Astrocyte (in vitro differentiated cells and primary cell): ENCODE measurements at places on chromosomes 13 and 19.

DNA sequence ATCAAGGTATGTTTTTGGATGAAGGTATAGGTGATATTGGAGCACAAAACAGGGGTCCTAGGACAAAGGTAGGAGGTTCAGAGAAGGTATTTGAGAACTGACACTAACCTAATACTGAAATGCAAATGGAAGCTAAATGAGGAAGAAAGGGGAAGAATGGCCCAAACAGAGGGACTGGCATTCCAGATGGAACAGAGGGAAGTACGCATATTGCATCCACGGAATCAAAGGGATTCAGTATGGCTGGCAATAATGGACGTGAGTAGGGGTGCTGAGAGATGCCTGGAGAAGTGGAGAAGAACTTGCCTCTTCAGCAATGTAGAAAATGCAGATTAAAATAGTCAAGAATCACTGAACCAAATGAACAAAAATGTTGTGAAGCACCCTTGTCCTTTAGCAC lies 283.5 kb upstream of the DACH1 start:
- DNase-seq: no peak

- DNase-seq: no peak
Observed at GRCh38 chr13:97348569-97349100, 85.3 kb upstream of the RAP2A start.

GRCh38 chr19:907183-907853 lies 5.7 kb downstream of the R3HDM4 start:
- DNase-seq: no peak

- no peak for DNase-seq
Observed at GRCh38 chr13:33904431-33904830, 86.5 kb downstream of the RFC3 start.

- DNase-seq: peak; percentile 8
Observed at GRCh38 chr13:29817604-29818378, 32.6 kb downstream of the UBL3 start.

DNA sequence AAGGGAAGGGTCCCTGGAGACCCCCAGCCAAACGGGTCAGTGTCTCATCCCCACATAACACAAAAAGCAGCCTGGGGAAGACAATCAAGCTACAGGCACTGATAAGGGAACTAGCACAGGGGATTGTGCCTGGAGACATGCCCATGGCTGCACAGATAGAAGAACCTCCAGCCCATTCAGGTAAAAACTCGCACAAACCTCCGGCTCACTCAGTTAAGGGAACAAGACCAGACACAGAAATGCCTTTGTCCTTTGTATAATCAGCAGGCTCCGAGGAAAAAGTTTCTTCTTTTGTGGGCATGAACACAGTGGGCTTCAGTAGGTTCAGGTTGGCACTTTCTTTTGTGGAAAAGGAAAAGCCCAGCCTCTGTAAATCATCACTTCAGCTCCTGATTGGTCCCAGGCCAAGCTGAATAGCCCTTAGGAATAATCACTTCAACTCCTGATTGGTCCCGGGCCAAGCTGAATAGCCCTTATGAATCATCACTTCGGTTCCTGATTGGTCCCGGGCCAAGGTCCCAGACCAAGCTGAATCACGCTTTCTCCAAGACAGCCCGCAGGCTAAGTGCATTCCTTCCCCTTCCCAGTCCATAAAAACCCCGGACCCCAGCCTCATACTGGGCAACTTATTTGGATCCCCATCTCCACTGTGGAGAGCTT lies 5.0 kb upstream of the ZNF230 start:
- DNase-seq: peak; percentile 46

GRCh38 chr19:18279266-18279515 lies 2.2 kb downstream of the JUND start:
- no peak for DNase-seq

DNA sequence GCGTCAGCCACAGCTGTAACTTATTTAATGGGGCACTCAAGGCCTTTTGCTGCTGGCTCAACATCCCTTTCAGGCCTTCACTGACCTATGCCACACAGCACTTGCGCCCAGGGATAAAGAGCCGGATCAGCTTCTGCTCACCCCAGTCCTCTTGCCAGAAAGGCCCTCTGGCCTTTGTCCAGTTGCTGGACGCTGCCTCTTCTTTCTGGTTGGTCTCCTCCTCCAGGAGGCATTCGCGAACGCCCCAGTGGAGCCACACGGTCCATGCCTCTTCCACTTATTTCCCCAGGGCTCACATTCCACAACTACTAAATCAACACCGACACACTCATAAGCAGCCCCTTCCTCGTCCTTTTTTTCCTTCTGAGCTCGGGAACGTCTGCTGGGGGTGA lies 3.7 kb upstream of the ZNF329 start:
- DNase-seq: peak; percentile 42

DNA sequence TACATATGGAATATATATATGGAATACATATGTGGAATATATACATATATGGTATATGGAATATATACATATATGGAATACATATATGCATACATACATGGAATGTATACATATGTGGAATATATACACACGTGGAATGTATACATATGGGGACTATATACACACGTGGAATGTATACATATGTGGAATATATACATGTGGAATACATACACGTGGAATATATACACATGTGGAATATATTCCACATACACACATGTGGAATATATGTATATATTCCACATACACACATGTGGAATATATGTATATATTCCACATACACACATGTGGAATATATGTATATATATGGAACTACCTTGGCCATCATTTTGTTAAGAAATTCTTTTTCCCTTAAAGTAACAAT lies 31.1 kb downstream of the ZNF571 start:
- no peak for DNase-seq

DNA sequence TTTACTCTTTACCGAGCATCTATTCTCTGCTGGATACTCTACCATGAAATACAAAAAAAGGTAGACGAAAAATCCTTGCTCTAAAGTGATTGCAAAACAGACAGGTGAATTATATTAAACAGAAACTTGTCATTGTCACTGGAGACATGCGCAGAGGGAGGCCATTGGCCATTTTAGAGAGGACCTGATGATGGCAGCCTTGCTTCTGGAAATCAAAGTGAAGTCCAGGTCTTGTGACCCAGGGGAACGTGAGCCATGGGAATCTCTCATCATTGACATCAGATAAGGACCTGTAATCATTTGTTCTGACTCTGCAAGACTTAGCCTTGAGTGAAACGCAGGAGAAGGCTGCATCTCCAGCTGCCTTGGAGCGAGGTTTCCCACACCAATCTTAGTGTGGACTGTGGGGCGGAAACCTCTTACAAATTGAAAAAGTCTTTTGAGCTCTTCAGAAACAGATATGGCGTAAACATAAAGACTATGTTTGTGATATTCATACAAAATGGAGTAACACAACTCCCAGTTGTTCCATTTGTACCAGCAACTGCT lies 16.8 kb upstream of the SLC46A3 start:
- DNase-seq: no peak

- DNase-seq: no peak
Observed at GRCh38 chr13:35496006-35496405, 19.5 kb upstream of the MAB21L1 start.

GRCh38 chr19:42198676-42199439 lies 18.6 kb downstream of the DEDD2 start:
- DNase-seq: no peak

DNA sequence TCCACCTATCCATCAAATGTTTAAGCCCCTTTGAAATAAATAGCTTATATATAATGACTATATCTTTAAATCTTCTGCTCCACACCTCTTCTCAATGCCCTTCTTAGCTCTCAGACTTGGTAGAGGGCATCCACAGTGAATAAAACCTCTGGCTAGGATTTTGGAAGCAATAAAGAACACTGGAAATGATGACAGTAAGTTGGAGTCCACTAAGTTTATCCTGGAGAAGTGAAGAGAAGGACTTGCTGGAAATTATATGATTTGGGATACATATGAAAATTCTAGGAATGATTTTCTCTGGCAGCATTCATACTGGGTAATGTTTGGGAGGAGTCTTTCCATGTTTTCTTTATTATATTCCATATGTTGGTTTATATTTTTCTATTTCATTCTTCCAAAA lies 133.5 kb upstream of the KL start:
- DNase-seq: no peak

GRCh38 chr13:77429320-77430142 lies 102.6 kb upstream of the MYCBP2 start:
- peak; percentile 71 for DNase-seq

DNA sequence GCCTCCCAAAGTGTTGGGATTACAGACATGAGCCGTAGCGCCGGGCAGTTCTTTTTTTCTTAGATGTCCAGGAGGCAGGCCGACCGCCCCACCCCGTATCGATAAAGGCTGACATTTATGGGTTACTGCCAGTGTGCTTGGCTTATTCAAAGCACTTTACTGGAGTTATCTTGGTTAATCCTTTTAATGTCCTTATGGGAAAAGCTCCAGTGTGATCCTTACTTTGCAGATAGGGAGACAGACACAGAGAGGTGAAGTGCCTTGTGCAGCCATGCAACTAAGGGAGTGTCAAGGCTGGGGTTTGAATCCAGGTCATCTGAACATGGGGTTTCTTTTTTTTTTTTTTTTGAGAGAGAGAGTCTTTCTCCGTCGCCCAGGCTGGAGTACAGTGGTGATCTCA lies 19.2 kb downstream of the NCAN start:
- no peak for DNase-seq

GRCh38 chr19:47994209-47994802 lies at the start of gene ELSPBP1:
Gene ELSPBP1 (plus strand): TSS chr19:47994632. CDS start chr19:48008668, 14,036 bp downstream.
- DNase-seq: no peak

DNA sequence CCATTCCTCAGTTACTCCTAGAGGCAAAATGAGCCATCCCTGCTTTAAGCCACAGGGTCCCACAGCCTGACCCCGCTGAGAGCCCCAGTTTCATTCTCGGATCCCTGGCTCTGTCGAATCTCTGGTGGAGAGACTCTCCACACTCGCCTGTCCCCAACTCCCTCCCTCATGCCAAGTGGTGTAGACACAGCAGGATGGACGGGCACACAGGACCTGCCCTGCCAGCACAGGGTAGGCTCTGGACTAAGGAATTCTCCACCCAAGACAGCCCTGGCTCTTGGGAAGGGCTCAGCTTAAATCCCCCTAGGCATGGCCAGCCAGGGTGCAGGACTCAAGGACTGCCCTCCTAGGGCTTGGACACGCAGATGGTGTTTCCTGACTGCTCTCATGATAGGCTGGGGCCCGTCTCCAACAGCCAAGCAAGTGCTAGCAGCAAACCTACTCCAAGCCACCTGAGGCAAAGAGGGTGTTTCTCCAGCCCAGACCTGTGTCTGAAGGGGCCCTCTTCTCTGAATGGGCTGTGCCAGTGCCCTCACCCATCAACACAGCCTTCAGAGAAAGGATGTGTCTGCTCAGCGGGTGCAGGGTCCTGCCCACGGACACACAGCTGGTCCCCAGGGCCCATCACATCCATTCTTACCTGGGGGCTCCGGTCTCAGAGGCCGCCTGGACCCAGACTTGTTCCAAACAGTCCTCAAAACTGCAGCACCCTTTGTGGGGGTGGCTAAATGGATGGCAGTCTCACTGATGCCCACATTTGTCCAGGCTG lies 65.3 kb downstream of the PEPD start:
- no peak for DNase-seq

GRCh38 chr19:16628984-16629691 lies 1.1 kb upstream of the MED26 start:
- no peak for DNase-seq

- DNase-seq: no peak
Observed at GRCh38 chr19:46197314-46198070, 32.0 kb upstream of the IGFL1 start.

DNA sequence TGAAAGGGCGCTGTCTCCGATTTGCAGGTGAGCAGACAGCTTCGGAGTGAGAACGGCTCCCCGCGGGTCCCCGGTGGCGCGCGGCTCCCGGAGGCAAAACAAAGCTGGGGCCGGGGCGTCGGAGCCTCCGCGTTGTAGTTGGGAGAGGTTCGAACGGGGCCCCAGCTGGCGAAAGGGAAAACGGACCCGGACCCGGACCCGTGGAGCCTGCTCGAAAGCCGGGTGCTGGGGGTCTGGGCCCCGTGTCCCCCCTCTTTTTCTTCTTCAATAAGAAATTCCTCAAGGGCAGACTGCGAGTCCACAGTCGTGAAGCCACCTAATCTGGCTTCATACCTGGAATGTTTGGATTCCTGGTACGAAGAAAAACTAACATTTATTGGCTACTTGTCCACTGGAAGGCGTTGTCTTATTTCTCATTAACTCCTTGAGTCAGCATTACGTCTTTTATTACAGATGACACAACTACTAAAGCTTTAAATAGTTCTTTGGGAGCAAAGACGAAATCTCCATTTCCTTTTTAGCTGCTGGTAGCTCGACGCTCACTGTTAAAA lies 632 bp upstream of the MTIF3 start:
- peak; percentile 60 for DNase-seq

GRCh38 chr19:31505596-31505910 lies 156.3 kb upstream of the TSHZ3 start:
- DNase-seq: no peak

- no peak for DNase-seq
Observed at GRCh38 chr13:78785764-78786163, 126.8 kb upstream of the OBI1 start.

- DNase-seq: peak; percentile 84
Observed at GRCh38 chr19:49339301-49340068, 4.3 kb downstream of the CD37 start.

GRCh38 chr13:79722885-79723445 lies 242.0 kb downstream of the NDFIP2 start:
- peak; percentile 21 for DNase-seq

- no peak for DNase-seq
Observed at GRCh38 chr19:18173054-18173571, 500 bp upstream of the IFI30 start.

- no peak for DNase-seq
Observed at GRCh38 chr19:23512151-23512925, 117.1 kb upstream of the ZNF91 start.

GRCh38 chr13:23672616-23673015 lies 102.4 kb downstream of the TNFRSF19 start:
- peak; percentile 70 for DNase-seq
